ENCODE measurements at places on chromosomes 7 and 10.
A peak's percentile ranks its signal among the peaks of the same experiment; 100 is the strongest.

DNA sequence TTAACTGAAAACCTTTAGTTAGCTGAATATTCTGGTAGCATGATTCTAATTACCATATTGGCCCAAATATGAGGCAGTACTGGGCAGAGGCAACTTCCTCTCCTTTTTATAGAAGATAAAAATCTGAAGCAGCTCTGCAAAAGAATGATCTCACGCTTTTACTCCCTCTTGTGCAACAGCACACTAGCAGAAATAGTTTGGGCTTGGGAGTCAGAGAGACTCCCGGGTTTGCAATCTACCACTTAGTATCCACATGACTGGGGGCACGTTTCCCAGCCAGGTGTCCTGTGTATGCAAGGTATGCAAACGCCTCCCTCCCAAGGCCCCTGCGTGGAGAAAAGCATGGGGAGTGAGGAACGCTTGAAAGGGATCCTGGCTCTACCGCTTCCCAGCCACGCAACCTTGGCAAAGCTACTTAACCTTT, 47.2 kb upstream of the RHEB start:
- DNase-seq, result no peak

- DNase-seq, result no peak
These were observed 18.7 kb downstream of the FRMD4A start for GRCh38 chr10:14312014-14312413.

DNA sequence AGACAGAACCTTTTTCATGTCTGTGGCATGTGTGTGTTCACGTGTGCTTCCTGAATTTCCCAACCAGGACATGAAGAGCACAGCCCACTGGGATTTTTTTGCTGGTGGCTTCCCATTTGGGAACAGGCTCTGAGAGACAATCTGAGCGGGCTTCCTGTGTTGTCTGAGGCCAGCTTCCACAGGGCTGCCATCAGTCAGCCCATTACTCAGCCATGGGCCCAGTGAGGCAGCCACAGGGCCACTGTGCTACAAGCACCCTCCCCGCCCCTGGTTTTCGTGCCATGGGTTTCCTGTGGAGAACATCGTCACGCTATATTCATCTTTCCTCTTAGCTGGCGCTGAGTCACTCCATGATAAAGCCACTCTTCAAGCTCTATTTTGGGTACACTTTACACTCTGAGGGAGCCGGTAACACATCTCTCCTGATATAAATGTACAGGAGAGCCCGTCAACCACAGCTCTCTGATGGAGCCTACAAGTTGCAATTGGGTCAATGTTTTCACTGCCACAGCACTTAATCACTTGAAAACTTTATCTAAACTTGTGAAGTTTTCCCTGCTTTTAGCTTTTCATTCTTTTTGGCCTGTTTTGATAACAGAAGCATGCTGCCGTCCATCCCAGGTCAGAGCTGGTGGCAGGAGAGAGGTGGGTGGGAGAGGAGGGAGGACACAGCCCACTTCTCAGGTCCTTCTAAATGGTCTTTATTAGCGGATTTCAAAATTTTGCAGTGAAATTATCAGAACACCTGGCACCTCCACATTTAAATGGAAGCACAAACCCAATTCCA, 96.9 kb downstream of the HIPK2 start:
- DNase-seq, result peak; percentile 57

DNA sequence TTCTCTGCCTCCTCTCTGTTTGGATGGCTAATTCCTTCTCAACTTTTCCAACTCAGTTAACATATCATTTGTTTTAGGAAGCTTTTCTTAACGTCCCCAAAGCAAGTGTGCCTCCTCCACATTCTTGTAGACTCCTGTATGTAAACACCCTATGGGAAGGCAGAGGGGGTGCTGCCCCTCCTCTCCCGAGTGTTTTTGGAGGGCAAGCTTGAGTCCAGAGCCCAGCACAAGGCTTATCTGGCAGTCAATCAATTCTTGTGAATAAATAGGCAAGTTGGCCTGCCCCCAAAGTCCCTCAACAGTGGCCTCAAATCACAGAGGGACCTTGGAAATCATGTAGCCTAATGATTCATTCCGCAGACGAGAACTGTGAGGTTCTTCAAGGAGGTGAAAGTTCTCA, 305.6 kb downstream of the RPS24 start:
- no peak for DNase-seq

GRCh38 chr7:80537091-80537490, 25.2 kb upstream of the GNAT3 start:
- no peak for DNase-seq

GRCh38 chr7:27101957-27102580, 414 bp downstream of the HOXA2 start:
- no peak for DNase-seq

GRCh38 chr7:146701166-146701565, 584.6 kb downstream of the CNTNAP2 start:
- DNase-seq, result no peak

DNA sequence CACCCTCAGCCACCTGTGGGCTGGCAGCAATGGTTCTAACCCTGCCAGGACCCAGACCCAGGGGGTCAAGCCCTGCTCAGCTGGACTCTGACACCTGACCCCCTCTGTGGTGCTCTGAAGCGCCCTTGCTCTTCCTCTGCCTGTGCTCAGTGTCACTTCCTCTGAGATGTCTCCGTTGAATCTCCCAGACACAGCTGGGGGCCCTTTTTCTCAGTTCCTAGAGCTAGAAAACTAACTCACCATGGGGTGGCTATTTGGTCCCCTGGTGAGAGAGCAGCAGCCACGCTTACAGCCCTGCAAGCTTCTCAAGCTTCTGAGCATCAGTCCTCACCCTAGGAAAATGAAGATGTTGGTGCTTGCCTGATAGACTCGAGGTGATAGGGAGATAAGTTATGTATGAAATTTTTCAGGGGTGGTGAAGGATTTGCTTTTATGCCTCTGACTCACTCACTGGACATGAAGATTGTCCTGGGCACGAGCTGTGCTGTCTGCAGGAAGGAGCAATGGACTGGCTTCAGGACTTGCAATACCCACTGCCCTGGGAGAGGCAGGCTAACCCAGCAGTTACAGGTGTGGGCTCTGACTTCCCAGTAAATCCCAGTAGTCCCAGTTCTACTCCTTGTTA, 29.6 kb downstream of the COL13A1 start:
- no peak for DNase-seq

DNA sequence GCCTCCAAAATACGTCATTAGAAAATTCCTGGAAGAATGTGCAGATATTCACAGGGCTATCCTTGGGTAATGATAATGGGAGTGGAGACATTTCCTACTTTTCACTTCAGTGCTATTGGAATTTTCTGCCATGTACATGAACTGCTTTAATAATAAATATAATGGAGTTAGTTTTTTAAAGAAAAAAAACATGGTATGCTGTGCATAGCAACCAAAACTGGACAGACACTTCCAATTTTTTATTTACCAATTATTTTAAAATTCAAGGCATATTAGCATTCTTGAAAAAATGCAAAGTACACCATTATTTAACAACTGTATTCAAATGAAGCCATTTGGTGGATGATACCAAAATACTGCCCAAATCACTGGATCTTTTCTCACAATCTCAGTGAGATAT, 3.3 kb downstream of the XRCC2 start:
- no peak for DNase-seq

DNA sequence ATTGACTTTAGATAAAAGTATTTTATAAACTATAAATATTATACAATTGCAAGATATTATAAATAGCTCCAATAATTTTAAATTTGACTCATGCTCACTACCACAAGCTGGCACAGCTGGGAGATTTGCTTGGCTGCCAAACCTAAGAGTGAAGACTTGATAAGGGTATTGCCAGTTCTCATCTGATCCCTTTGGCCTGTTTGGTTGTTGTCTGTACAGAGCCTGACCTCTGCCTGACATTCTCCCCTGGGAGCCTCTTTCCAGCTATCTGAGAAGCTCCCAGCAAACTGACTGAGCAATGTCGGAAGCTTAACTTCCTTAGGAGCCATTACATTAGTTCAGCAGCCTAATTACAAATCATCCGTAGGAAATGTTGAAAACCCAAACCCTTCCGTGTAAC, 10.2 kb upstream of the LMOD2 start:
- no peak for DNase-seq

DNA sequence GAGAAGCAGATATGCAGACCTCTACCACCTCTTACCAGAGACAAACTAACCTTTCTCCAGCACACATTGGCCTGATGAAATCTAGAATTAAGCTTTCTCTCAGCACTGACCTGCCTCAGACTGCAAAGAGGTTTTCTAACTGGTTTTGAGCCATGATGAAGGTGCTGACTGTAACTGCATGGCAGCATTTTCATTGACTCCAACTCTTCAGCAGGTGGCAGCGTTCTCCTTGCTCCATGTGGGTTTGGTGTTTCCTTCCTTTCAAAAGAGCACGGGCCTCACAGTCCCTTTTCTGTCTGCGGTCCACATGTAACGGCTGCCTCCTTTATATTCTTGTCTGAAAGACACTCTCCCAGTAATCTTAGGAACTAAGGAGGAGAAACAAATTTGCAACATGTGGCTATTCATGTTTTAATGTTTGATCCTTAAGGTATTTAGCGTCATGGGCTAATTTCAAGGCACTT, 12.6 kb downstream of the KLLN start:
- DNase-seq, result peak; percentile 70

DNA sequence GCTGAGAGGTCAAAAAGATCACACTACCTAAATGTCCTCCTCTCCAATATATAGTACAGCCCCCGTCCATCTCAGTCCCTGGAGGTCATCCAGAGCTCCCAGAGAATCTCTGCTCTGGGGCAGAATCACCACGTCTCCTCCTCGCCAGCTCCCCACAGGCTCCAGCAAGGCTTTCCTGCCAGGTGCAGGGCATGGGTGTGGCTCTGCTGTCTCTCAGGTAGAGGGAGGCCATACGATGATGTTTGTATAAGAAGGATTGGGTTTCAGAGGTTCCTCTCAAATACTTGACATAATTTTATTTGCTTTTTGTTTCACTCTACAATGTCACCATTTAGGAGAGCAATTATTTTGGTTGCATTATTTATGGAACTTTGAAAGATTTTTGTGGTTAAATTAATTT, 98.3 kb upstream of the PRSS58 start:
- no peak for DNase-seq

- DNase-seq, result no peak
These were observed 123.5 kb downstream of the KMT2C start for GRCh38 chr7:152312316-152312715.

GRCh38 chr7:34157137-34157536, 251.8 kb downstream of the BMPER start:
- no peak for DNase-seq

DNA sequence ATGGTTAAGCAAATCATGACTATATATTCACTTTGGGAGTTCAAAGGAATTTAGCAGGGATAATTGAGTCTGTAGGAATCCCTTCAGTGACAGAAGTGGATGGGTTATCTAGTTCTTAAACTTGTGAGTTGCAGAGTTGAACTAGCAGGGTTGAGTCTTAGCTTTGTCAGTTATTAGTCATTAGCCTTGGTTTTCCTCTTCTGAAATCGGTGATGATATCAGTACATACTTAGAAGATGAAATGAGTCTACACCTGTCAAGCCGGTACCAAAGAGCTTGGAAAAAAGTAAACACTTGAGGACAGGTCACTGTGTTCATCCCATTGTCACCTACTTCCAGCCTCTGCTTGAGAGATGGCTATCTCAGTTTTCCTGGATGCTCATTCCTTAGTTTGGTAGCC, 73.5 kb downstream of the BUB3 start:
- DNase-seq, result no peak

GRCh38 chr7:96589038-96589437, 120.6 kb downstream of the SEM1 start:
- no peak for DNase-seq

DNA sequence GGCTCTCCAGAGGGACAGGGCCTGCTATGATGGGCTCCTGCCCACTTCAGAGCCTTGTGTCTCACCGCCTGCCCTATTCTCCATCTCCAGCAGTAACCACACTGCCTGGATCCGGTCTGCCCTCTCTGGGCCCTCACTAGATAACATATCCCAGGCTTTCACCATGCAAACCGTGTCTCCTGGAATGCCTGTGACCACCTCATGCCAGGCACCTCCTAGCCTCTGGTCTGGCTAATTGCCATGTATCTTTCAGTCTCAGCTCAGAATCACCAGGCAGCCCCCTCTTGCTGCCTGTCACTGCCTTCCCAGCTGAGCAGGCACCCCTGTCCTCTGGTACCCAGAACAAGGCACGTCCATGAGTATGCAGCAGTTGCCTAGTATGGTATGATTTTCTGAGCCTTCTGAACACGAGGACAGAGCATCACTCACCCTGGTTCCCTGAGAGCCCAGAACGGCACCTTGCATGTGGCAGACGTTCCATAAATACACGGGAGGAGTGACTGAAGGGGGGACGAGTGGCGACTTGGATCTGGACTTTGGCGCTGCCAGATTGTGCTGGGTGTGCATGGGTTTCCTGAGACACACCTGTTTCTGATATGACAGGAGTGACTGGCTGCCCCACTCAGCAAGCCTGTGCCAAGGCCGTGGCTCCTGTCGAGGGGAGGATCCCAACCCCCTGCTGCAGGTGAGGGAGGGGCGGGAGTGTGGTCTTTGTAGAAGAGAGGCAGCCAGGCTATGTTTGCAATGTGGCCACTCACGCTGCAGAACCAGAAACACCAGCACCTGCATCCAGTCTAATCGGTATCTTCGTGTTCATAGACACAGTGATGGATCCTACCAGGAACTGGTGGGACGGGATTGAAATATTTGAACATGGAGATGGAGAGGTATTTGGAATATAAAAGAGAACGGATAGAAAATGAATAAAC, 95.2 kb downstream of the VOPP1 start:
- no peak for DNase-seq

- DNase-seq, result no peak
These were observed 233.5 kb upstream of the MGMT start for GRCh38 chr10:129233351-129234148.

GRCh38 chr10:13656337-13657100, 69.8 kb downstream of the PRPF18 start:
- DNase-seq, result no peak

GRCh38 chr7:92868683-92869293, 32.4 kb upstream of the CDK6 start:
- no peak for DNase-seq

DNA sequence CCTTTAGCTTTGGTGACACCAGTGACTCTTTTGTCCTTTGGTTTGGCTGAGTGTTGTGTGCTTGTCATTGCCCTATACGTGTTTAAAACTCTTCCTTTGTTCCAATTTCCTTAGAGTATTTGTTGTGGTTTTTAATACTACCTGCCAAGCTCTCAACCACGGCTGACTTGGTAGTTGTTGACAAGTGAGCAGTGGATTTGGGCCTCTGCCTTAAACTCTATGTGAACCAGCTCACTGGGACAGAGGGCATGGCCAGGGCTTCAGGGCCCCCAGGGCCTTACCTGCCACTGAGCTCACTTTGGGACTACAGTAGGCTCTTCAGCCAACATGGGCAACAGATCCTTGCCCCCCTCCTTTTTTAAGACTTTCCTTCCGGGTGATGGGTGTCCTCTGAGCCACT, 9.6 kb upstream of the DMBT1 start:
- no peak for DNase-seq

GRCh38 chr10:114495303-114495702, 91.0 kb upstream of the AFAP1L2 start:
- no peak for DNase-seq

Measured in activated naive CD4-positive, alpha-beta T cell treated with anti-CD3 and anti-CD28 coated beads, Interleukin-2, amount 10 ng/mL, durations not matched to agents 7 days and 5 days (primary cell).